ENCODE measurements at places on chromosomes 12 and 14.

GRCh38 chr14:93926873-93927799 lies at the start of gene FAM181A:
TSS of gene FAM181A (plus strand) at chr14:93927344. CDS start at chr14:93928286, 942 bp downstream.
- no peaks in the 10 kb centered on the region for H3K4me1 ChIP-seq
- DNase-seq = no peak
- no peaks in the 10 kb centered on the region for H3K27me3 ChIP-seq
- H3K36me3 ChIP-seq = no peaks in the 10 kb centered on the region
- H3K27ac ChIP-seq = no peak within 1 kb of the TSS

- no peaks in the 10 kb centered on the region for H3K4me1 ChIP-seq
- H3K27me3 ChIP-seq = no peaks in the 10 kb centered on the region
- DNase-seq = no peak
- H3K36me3 ChIP-seq = no peaks in the 10 kb centered on the region
- H3K4me3 ChIP-seq = no peak overlapping the region
These were observed 194.6 kb downstream of the ERC1 start for GRCh38 chr12:1185460-1186182.

DNA sequence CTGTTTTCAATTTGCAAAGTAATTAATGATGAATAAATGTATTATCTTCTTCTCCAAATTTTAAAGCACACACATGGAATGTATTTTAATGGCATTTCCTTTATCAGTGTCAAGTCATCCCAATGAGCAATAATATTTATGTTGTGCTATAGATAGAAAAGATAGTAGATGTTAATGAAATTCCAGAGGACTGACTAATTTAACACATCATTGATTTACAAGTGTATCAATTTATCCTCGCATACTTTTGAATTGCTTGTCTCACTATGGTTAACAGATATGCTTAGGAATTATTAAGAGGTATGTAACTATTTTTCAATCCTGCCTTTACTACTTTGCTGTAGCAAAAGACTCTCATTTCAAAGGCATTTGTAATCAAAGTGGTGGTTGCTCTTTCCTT lies 842.9 kb downstream of the SLC6A15 start:
- DNase-seq = no peak
- H3K4me1 ChIP-seq = no peaks in the 10 kb centered on the region
- H3K36me3 ChIP-seq = no peaks in the 10 kb centered on the region
- no peak overlapping the region for H3K27ac ChIP-seq
- no peak overlapping the region for H3K4me3 ChIP-seq
- no peaks in the 10 kb centered on the region for H3K27me3 ChIP-seq

DNA sequence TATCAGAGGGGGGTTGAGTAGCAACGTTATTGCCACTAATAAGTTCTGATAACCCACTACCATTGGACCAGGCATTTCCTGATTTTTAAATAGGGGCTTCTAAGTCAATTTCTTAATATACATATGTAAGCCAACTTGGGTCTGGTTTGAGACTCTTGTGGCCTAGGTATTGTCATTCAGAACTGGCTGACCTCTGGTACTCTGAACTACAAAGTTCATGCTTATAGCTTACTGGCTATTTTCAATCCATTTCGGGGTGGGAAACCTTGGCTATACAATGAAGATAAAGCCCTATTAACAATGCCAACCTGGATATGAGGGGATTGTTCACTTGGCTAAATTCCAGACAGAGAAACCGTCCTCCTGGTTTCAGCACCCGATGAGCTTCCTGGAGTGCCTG lies 8.7 kb downstream of the DYNLL1 start:
- H3K36me3 ChIP-seq = peaks cover 5% of the 10 kb centered on the region
- no peak overlapping the region for H3K4me3 ChIP-seq
- no peaks in the 10 kb centered on the region for H3K27me3 ChIP-seq

- no peaks in the 10 kb centered on the region for H3K27me3 ChIP-seq
- no peak overlapping the region for H3K4me3 ChIP-seq
- H3K4me1 ChIP-seq = peaks cover 26% of the 10 kb centered on the region
- no peak overlapping the region for H3K27ac ChIP-seq
These were observed 139.1 kb upstream of the C14orf180 start for GRCh38 chr14:104440297-104440956.

DNA sequence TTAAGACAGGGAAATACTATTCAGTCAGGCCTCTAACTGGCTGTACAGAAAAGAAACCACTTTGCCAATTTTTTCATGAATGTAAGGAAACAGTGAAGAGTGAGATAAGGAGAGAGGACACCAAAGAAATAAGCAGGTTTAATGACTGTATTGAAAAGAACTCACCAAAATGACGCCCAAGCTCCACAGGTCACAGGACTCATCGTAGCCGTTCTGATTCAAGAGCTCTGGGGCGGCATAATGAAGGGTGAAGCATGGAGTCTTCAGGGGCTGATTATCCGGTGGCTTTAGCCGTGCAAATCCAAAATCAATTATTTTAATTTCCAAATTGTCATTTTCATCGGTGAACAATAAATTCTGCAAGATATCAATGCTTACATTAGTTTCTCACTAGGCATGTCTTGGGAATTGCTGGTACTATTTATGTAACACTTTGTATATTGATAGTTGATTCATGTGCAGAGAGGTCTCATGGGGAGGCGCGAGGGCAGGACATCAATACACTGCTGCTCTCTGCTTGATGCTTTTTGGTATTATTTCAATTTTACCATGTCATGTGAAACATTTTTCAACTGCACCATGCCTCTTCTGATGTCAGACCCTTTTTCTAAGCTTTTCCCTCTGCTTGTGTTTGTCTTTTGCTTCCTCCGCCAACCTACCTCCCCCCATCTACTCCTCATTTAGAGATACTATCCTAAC lies 74.2 kb upstream of the TTC7B start:
- H3K27me3 ChIP-seq = no peaks in the 10 kb centered on the region
- no peak overlapping the region for H3K4me3 ChIP-seq
- DNase-seq = no peak
- H3K4me1 ChIP-seq = no peaks in the 10 kb centered on the region
- H3K36me3 ChIP-seq = no peaks in the 10 kb centered on the region

GRCh38 chr12:45701296-45701695 lies 28.2 kb upstream of the ARID2 start:
- H3K27me3 ChIP-seq = no peaks in the 10 kb centered on the region
- no peak for DNase-seq
- H3K27ac ChIP-seq = no peak overlapping the region
- H3K36me3 ChIP-seq = no peaks in the 10 kb centered on the region
- no peak overlapping the region for H3K4me3 ChIP-seq
- no peaks in the 10 kb centered on the region for H3K4me1 ChIP-seq

- no peaks in the 10 kb centered on the region for H3K27me3 ChIP-seq
- peaks cover 18% of the 10 kb centered on the region for H3K4me1 ChIP-seq
- H3K4me3 ChIP-seq = no peak overlapping the region
- no peak overlapping the region for H3K27ac ChIP-seq
These were observed 15.7 kb downstream of the NINJ2 start for GRCh38 chr12:647385-648085.

DNA sequence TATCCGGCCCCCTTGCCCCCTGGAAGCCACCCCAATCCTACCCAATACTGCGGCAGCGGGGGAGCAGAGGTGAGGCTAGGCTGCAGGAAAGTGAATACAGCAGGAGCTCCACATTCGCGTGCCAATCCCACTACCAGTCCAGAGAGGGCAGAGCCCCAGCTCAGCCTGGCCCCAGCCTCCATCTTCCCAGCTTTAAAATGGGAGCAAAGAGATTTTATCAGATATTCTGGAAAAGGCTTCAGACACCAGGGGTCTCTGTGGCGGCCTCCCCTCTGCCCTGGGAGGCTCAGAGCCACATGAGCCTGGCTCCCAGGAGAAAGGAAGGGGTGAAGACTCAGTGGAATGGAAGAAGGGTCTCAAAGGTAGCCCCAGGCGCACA lies 72.7 kb downstream of the NCOR2 start:
- no peaks in the 10 kb centered on the region for H3K36me3 ChIP-seq
- no peak for DNase-seq
- H3K4me1 ChIP-seq = peaks cover 56% of the 10 kb centered on the region
- no peaks in the 10 kb centered on the region for H3K27me3 ChIP-seq

DNA sequence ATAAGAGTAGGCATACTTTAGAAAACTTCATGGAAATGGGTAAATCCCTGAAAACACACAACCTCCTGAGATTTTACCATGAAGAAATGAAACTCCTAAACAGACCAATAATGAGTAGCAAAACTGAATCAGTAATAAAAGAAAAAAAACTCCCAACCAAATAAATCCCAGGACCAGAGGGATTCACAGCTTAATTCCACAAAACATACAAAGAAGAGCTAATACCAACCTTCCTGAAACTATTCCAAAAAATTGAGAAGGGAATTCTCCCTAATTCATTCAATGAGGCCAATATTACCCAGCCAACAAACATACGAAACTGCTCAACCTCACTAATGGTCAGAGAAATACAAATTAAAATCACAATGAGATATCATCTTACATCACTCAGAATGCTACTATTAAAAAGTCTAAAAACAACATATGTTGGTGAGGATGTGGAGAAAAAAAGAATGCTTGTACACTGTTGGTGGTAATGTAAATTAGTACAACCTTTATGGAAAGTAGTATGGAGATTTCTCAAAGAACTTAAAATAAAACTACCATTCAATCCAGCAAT lies 97.3 kb upstream of the ST8SIA1 start:
- H3K4me3 ChIP-seq = no peak overlapping the region
- H3K27ac ChIP-seq = no peak overlapping the region
- no peak for DNase-seq
- H3K36me3 ChIP-seq = no peaks in the 10 kb centered on the region
- H3K4me1 ChIP-seq = no peaks in the 10 kb centered on the region
- H3K27me3 ChIP-seq = no peaks in the 10 kb centered on the region

- H3K27ac ChIP-seq = no peak overlapping the region
- H3K36me3 ChIP-seq = no peaks in the 10 kb centered on the region
- H3K27me3 ChIP-seq = no peaks in the 10 kb centered on the region
- no peaks in the 10 kb centered on the region for H3K4me1 ChIP-seq
- no peak for DNase-seq
These were observed 175.6 kb downstream of the GLT1D1 start for GRCh38 chr12:129028844-129029243.
